ENCODE measurements at places on chromosomes 4 and X. TPM values are rescaled to one million over a fixed set of nuclear protein-coding genes. Genes with fewer than 3 reads are reported as not detected.

DNA sequence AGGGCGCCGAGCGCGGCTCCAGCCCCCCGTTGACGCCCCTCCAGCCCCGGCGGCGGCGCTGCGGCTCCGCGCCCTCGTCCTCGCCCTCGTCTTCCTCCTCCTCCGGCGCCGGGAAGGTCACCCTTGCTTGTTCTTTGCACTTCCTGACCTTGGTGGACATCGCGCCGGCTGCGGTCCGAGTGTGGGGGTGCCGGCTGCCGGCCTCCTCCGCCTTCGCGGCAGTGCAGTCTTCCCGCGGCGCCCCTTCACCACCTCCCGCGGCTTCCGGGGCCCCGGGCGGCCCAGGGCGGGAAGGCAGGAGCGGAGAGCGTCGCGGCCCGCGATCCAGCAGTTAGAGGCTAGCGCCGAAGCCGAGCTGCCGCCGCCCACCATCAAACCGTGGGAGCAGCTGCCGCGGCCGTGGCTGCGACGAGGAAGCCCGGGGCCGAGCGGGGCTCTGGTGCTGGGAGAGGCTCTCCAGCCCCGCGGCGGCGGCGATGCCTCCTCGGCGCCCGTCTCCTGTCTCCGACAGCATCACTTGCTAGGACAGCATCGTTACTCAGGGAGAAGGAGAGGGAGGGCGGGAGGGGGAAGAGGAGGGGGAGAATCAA lies at the start of gene TRPC3:
TSS of gene TRPC3 (minus strand) at position 540 of the 590 bp plus-strand sequence. CDS start at position 160, 380 bp downstream.
- DNase-seq, result no peak

GRCh38 chr4:153260553-153261300 lies 56.5 kb downstream of the TRIM2 start:
- DNase-seq, result no peak

- no peak for DNase-seq
Measured at GRCh38 chr4:47705326-47705981, 132.4 kb downstream of the CORIN start.

- no peak for DNase-seq
Measured at GRCh38 chr4:143455211-143455610, 58.3 kb upstream of the SMARCA5 start.

DNA sequence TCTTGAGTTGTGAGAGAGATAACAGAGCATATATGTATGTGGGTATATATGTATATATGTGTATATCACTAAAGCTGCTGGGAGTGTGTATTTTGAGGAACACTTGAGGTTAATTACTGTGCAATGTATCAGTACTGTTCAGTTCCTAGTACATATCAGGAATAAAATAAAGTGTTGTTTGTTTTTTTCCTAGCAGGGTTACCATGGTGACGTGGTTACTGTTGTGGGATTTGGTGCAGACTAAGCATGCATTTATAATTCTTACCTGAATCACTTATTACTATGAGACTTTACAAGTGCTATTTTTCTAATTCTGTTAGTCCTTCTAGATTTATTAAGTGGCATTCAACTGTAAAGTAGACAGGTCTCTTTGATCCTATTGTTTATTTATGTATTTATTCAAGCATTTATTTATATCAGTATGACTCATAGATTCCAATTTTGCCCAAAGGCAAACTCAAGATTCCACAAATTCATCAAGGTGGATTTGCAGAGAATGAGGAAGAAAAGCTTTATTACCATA lies 26.9 kb upstream of the BEX4 start:
- DNase-seq, result no peak

- no peak for DNase-seq
Measured at GRCh38 chrX:45755703-45756102, 555.0 kb upstream of the DIPK2B start.

DNA sequence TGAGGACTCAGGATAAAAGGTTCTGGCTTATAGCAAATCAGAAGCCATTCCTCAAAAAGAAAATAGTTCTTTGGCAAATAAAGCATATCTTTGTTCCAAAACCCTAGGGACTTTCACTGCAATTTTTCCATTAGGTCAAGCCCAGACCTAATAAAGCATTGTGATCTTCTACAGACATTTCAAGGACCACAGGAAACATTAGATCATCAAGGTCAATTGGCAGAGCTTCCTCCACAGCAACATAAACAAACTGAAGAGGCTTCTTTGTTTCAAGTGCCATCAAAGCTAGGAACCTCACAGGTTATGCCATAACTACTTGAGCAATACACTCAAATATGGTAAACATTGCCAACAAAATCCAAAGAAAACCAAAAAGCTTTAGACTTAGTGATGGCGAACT lies 144.9 kb downstream of the ANXA5 start:
- no peak for DNase-seq

DNA sequence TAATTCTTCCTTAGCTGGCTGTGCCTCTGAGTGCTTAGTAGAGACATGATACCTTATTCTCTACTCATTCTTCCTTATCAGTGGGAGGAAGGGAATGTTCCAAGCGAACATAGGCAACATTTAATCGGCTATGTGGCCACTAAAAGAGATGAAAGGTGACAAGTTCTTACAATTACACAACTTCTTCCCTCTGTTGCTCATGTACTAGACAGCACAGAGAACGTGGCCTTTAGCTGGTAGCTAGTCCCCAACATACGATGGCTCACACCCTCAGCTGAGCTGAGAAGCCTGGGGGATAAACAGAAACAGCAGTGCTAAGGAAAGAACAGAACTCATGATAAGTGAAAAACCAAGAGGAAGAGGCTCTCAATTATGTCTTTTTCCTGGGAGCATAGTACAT lies 52.2 kb downstream of the APOO start:
- DNase-seq, result no peak

GRCh38 chr4:742742-743311 lies 37.2 kb downstream of the PCGF3 start:
- peak; percentile 50 for DNase-seq

The HS3ST1 gene
- total RNA-seq, result 4.6 TPM

The STPG2 gene
- not detected for total RNA-seq

The FRG2 gene
- total RNA-seq, result not detected

The FANCB gene
- total RNA-seq, result 6.4 TPM

All from NCI-H460 (cell line).